ENCODE measurements at places on chromosomes 7 and 10. TPM values are rescaled to one million over a fixed set of nuclear protein-coding genes. Genes with fewer than 3 reads are reported as not detected.

The GGCT gene
- total RNA-seq = 8.5 TPM

The HHEX gene
- 2.8 TPM for total RNA-seq

The PRLHR gene
- not detected for total RNA-seq

The ZNF853 gene
- total RNA-seq = 3.2 TPM

The TUBB8 gene
- not detected for total RNA-seq
